ENCODE measurements at places on chromosomes 11 and 22.

DNA sequence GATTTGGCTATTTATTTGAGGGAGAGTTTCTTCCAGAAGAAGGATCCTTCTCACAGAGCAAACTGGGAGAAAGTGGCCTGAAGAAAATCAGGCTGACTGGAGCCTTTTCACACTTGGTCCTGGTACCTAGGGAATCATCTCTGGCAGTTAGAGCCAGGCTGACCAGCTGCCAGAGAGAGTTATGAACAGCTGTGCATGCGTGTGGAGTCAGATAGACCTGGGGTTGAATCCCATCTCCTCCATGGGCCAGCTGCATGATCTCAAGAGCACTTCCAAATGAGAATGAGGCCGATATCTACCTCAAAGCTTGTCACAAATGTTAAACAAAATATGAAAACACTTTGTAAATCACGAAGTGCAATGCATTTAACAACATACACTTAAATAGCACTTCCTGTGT lies 390.0 kb downstream of the TENM4 start:
- no peak for DNase-seq

DNA sequence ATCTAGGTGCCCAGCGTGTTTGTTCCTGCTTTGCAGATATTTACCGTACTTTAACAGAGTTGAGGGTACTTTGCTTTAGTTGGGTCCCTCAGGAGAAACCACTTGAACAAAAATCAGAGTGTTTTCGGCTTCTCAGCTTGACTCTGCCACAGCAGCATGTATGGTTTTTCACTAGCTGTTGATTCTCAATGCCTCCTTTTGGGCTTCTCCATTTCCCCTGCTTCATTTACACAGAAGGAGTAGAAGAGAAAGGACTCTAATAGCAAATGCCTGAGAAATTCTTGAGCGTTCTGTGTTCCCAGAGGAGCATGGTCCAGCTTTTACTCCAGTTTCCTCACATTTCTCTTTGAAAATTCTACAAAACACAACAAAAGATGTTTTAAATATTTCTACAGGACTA lies 252.1 kb upstream of the CCDC179 start:
- DNase-seq, result no peak

DNA sequence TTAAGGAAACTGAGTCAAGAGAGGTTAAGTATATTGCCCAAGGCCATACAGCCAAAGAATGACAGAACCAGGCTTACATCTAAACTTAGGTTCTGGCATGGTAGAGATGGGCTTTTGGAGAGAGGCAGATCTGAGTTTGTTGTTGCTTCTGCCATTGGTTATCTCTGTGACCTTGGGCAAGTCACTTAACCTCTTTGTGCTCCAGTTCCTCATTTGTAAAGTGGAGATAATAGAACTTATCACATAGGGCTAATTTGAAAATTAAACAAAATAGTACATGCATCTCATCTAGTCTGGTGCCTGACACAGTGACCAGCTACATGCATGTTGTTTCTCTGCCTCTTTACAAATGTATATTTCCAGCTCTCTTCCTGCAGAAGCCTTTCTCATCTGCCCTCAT lies 47.0 kb upstream of the PLET1 start:
- DNase-seq, result no peak

DNA sequence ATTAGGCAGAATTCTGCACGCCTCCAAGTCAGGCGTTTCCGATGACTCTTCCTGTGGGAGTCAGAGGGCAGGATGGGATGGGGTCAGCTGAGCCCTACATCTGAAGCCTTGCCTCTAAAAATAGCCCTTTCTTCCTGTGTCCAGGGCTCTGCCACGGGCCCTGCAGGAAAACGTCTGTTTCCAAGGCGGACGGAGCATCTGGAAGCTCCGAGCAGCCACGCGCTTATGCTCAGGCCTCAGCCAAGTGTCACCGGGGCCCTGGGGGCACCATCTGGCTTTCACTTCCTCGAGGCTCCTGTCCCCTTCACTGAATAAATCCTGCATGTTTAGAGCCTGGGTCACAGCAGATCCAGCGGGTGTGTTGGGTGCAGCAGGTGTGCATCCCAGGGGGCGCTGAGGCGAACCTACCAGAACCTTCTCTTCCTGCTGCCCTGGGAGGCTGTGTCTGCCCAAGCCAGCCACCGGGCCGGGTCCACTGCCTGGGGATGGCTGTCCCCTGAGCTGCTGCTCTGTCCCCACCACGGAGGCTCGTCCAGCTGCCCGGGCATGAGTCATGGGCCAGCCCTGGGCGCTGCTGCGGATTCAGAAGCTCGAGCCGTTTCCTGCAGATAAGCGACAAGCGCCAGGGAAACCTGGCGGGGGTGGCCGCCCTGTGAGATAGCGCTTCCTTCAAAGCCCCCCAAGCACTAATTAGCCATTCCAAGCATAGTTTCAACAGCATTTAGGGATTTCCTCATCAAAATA lies 32.0 kb upstream of the LINC01488 start:
- no peak for DNase-seq

- no peak for DNase-seq
These were observed 54.6 kb upstream of the PAX6 start for GRCh38 chr11:31865606-31866300.

- DNase-seq, result no peak
These were observed 966.3 kb downstream of the JRKL start for GRCh38 chr11:97356144-97356543.

- DNase-seq, result no peak
These were observed 87.9 kb downstream of the NCAM1 start for GRCh38 chr11:113048820-113049768.

DNA sequence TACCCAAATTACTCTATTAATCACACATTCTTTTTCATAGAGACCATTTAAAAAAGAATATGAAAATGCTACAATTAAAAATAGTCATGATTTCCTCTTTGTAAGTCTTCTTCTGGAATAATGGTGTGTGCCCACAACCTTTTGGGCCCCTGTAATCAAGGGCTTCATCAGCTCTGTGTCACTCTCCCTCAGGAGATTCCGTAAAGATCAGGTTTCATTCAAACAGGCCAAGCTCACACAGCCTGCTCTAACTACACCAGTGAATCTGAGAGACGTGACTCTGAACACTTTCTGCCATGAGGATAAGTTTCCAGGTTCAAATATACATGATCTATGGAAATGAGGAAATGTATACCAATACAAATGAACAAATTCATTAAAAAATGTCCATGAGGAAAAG lies 9.5 kb downstream of the DRICH1 start:
- no peak for DNase-seq

- DNase-seq, result no peak
These were observed 25.0 kb downstream of the AMPD3 start for GRCh38 chr11:10480026-10480425.

DNA sequence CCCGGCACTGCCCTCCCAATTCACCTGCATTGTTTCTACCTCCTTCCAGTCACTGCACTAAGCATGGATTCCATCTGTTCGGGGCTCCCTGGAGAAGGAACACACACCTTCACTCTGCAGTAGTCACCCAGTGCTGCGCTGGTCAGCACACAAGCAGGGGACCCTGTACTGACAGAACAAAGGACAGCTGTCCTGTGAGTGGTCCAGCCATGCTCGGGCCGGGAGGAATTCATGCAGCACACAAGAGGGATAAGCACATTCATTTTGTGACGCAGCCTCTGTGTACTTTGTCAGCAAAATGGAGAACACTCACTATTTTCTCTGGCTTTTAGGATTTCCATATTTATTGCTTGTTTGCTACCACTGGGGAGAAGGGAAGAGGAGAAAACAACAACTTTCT lies 167.3 kb downstream of the NTM start:
- no peak for DNase-seq

DNA sequence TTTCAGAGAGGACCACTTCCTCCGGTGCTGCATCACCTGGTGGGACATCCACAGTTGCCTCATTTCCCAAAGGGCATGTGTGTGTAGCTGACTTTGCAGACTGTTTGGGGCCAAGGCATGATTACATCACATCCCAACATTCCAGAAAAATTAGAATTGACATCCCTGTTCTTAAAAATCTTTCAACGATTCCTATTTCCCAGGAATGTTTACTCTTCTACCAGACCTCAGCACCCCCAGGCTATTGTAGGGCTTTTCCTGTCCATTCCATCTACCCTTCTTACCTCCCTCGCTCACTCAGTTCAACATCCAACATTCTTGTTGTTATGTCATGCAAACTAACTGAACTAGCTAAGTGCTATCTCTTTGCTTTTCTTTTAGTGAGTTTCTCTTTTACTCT lies 37.3 kb downstream of the PIWIL4 start:
- no peak for DNase-seq

DNA sequence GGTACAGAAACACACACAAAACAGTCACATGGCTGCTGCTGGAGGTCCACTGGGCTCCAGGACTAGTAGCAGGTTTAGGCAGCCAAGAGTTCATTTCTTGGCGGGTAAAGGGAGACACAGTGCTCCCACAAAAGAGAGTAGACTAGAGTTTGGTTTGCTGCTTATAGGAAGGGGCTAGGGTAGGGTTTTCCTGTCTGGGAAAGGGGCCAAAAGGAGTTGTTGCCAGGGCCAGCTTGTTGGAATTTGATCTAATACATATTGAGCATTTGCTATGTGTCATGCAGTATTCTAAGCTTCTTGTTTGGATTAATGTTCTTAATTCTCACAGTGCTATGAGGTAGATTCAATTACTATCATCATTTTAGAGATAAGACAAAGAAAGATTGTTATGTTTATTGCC lies 195.1 kb upstream of the PLET1 start:
- DNase-seq, result no peak

DNA sequence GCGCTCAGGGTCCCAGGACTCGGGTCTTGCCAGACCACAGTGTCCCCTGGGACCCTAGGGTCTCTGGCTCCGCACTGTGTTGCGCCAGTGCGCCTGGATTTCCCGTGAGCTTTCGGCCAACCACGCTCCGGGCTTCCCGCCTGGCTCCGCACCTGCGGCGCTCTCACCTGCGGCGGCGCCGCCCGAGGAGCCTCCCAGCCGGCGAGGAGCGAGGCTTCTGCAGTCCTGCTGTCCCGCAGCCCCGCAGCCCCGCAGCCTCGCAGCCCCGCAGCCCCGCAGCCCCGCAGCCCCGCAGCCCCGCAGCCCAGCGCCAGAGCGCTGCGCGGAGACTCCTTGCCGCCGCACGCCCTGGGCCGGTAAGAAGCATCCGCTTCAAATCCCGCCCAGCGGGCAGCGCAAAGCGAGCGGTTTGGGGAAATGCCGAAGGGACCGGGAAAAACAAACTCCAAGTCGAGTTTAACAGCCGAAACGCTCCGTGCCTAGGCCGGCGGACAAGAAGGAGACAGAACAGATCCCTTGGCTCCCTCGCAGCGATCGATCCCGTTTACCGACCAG lies 939 bp downstream of the ALX4 start:
- no peak for DNase-seq

DNA sequence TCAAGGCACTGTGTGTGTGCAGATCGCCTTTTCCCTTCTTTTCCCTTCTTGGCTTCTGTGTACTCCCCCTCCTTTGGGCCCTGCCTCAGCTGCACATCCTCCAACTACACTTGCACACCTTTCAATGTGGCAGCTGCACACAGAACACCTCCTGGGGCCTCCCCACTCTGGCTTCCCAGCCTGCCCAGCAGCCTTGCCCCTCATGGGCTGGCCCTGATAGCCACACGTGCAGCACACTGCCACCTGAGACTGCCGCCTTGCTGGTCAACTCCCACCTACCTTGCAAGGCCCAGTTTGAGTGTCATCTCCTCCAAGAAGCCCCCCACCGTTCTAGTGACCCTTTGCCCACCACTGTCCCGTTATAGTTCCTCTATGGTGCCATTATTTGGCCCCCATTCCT lies 77.3 kb upstream of the ARFGAP3 start:
- no peak for DNase-seq

GRCh38 chr11:15101072-15101709 lies 13.5 kb upstream of the INSC start:
- DNase-seq, result no peak

DNA sequence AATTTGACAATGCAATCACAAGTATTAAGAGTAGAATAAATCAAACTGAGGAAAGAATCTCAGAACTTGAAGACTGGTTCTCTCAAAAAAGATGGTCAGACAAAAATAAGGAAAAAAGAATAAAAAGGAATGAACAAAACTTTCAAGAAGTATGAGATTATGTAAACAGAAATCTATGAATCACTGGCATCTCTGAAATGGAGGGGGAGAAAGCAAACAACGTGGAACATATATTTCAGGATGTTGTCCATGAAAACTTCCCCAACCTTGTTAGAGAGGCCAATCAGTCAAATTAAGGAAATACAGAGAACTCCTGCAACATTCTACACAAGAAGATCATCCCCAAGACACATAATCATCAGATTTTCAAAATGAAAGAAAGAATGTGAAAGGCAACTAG lies 235.7 kb downstream of the SBF2 start:
- no peak for DNase-seq

DNA sequence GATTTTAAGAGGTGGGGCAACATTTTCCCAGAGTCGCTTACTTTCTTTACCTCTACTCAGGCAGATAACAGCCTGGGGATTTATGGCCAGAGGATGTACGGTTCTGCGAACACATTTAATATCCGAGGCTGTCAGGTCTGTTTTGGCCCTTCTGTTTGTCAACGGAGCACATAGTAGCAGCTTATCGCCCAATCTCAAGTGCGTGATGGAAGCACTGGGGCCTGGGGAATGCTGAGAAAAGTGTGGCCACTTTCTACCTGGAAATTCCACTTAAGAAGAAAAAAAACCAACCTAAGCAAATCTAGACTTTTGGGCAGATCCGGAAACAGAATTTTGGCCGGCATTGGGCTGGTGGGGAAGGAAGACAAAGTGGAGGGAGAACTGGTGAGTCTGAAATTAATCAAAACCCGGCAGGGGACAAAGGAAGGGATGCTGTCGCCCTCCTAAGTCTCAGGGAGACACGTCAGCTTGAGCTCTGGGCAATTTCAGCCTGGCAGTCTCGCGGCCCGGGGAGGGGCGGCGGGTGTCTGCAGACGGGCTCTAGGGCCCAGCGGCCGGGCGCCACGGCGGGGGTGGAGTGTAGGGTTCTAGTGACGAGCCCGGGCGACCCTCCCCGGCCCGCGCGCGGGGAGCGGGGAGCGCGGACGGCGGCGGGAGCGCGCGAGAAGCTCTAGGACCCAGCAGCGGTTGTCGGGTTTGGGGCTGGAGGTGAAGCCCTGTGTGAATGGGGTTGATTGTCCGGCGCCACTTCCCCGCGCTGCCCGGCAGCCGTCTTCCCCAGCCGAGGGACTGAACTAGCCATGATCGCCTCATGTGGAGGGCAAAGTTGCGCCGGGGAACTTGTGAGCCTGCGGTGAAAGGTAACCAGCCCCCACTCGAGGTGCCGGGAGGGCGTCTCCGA lies at the start of gene AMOTL1:
TSS of gene AMOTL1 (plus strand) at position 656 of the 901 bp plus-strand sequence. CDS start at position 812, 156 bp downstream.
- no peak for DNase-seq

- DNase-seq, result no peak
These were observed 157.7 kb downstream of the ADAMTS15 start for GRCh38 chr11:130606178-130606577.

DNA sequence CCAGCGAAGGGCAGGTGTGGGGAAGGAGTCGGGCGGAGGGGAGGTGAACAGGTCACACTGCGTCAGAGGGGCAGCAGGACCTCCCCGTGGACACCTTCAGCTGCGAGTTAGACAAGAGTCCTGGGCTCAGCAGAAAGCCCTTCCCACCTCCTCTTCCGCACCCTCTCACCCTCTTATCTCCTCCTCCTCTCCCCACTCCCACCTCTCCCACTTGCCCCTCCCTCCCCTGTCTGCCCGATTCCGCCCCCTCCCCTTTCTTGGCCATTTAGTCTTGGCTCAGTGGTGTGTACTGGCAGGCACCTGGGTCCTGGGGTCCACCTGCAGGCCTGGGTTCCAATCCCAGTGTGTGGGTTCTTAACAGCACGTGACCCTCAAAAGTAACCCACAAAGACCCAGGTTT lies 37.2 kb downstream of the CYTH4 start:
- no peak for DNase-seq

- DNase-seq, result no peak
These were observed 36.3 kb upstream of the CARS1 start for GRCh38 chr11:3093281-3094191.
